ENCODE measurements at places on chromosomes 12 and 14.
A peak's percentile ranks its signal among the peaks of the same experiment; 100 is the strongest.

GRCh38 chr14:21081521-21082142, 11.5 kb downstream of the ARHGEF40 start:
- DNase-seq = no peak

- no peak for DNase-seq
Observed at GRCh38 chr12:132222096-132222807, 78.0 kb downstream of the NOC4L start.

- DNase-seq = peak; percentile 85
Observed at GRCh38 chr12:121240484-121241101, 30.7 kb downstream of the P2RX4 start.

GRCh38 chr14:51638071-51638944, 13.4 kb upstream of the FRMD6 start:
- DNase-seq = no peak

DNA sequence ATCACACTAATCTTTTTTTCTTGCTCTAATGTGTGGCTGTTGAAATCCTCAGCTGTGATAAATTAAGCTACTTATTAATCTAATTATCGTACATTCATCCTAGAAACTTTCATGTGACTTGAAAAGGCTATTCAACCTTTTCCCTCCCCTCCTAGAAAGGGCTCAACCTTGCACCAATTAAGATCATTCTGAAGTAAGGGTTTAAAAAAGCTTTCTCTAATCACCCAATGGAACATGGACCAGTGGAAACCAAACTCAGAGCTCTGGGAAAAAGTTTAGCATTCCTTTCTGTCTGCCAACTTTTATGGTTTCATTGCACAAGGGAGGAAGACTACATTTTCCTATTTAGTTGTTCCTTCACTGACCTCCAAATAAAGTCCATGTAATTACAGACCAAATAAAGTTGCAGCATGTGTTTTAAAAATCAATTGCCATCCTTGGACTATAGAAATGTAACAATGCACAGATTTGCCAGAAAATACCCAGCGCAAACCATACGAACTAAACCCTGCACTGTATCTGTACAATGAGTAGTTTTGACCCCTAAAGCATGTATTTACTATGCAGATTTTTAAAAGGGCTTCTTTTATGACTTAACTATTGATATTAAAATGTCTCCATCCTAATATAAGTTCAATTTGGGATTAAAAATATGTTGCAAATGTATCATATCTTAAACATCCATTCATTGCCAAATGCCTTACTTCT, 142.6 kb upstream of the OTX2 start:
- no peak for DNase-seq

DNA sequence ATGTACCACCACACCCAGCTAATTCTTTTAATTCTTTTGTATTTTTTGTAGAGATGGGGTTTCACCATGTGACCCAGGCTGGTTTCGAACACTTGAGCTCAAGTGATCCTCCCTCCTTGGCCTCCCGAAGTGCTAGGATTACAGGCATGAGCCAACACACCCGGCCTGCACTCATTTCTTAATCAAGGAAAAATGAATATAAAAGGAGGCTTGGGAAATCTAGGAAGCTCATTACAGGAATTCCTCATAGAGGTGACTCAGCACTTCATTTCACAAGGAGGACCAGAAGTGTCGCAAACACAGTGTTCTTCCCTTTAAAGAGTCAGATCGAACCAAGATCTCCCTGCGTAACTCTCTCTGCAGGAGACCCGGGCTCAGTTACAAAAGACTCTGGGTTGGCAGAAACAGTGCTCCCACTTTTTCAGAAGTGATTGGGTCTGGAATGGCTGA, 30.3 kb downstream of the NFKBIA start:
- no peak for DNase-seq

DNA sequence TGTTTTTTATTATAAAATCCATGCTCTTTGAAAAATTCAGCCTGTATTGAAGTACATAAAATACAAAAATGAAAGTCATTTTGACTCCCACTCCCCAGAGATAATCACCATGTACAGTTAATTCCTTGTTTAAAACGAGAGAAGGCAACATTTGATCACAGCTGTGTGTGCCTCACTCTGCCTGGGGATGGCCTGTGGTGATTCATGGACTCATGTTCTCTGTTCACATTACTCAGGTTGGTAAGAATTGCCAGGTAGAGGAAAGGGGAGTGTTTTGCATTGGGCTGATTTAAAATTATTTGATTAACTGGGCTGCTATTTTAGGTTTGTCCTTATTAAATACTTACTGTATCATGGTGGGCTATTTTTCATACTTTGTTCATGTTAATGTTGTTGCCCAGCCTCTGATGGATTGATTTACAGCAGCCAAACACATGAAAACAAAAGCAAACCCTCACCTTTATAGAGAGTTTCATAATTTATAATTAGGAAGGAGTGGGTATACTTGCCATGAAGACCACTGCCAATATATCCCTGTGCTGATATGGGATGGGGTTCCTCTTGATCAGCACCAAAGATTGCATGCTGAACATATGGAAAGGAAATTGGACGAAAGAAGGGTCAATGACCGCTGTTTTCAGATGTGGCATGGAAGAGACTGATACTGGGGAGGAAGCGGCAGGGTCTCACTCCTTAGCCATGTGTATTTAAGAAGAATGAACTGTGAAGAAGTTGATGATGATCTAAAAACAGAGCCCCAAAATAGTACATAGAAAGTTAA, 3.0 kb downstream of the ZBTB1 start:
- no peak for DNase-seq

DNA sequence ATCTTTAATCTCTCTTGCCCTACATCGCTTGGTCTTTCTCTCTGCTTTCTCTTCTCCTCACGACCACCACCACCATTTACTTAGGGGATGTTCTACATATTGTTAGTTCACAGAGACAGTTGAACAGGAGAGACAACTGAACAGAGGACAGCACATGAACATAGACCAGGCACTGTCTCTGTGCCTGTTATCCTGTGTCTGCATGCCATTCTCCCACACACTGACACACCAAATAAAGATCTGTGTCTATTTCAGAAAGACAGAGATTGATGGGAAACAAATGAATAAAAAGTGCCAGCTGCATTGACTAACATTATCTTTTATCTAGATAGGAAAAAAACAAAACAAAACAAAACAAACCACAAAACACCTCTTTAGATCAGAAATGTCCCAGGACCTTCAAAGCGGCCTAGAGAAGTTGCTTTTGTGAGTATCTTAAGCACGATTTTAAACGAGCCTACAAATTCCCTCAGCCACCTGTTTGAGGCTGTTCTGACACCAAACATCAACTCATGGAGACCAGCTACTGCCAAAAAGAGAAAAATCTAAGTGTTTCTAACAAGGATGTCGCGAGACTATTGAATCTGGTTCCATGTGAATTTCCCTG, 77.6 kb upstream of the PARP11 start:
- no peak for DNase-seq

GRCh38 chr12:9404469-9405260, 196.5 kb upstream of the PZP start:
- DNase-seq = no peak

GRCh38 chr14:68040633-68041369, 221.2 kb downstream of the RAD51B start:
- no peak for DNase-seq

DNA sequence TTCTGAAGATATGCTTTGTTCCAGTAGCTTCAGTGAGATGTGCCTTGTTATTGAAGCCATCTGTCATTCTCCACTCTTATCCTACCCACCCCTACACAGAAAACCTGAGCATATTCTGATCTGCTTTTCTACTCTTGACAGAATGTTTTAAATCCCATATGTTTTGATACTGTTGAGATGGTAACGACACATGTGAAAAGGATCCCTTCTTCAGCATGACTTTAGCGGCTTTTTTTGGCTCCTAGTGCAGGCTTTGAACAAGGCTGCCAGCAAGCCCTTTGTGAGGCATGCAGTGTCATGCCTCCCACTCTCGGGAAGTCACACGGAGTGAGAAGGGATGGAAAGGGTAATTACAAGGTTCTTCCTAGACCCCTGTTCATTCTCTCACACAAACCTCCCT, 228.8 kb upstream of the RGS6 start:
- DNase-seq = no peak

GRCh38 chr12:83850531-83850930, 1062.1 kb downstream of the SLC6A15 start:
- DNase-seq = no peak

- no peak for DNase-seq
Observed at GRCh38 chr14:63672417-63673180, 30.9 kb upstream of the WDR89 start.

- DNase-seq = no peak
Observed at GRCh38 chr14:75626863-75627262, 33.8 kb downstream of the ERG28 start.

- no peak for DNase-seq
Observed at GRCh38 chr14:103028161-103028767, 29.1 kb downstream of the CDC42BPB start.

DNA sequence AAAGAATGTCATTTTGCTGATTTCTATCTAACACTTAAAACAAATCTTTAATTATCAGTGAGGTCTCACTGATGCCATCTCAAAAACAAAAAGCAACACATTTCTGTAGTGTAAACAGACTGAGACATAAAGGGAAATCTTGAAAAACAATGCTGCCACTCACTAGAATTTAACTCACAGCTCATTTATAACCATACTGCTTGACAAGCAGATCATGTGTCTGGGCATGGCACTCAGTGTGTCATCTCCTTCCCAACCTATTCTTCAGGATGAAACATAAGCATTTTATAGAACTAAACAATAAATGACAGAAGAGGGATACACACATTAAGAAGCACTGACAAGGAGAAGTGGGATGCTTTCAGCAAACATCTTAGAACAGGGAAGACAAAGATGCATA, 22.4 kb downstream of the ATF7 start:
- DNase-seq = no peak

DNA sequence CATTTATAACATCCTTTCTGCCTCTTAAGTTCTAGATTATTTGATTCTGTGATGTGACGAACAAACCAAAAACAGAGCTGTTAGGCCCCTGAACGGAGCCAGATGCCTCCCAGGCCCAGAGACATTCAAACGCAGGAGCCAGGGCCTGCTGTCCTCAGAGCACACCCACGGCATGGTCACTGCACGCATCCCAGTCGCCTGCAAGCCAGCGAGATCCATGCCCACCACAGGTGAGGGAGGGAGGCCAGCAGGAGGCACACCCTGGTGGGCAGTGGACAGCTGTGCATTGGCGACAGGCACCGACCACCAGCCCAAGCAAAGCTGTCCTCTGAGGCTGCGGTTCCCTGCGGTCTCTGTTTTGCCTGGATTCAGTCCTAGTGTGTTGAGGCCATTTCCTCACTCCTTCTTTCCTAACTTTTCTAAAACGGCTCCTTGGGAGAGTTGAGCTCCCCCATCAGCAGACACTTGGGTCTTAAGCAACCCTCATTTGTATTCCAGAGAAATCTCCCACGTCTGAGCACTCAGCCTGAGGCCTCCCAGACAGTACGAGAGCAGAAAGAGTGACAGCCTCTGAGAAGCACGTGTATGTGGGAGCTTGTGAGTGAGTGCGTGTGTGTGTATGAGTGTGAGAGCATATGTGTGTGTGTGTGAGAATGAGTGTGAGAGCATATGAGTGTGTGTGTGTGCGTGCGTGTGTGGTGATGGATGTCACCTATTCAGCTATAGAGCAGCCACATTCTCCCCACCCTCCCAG, 81.2 kb downstream of the CHGA start:
- DNase-seq = no peak

DNA sequence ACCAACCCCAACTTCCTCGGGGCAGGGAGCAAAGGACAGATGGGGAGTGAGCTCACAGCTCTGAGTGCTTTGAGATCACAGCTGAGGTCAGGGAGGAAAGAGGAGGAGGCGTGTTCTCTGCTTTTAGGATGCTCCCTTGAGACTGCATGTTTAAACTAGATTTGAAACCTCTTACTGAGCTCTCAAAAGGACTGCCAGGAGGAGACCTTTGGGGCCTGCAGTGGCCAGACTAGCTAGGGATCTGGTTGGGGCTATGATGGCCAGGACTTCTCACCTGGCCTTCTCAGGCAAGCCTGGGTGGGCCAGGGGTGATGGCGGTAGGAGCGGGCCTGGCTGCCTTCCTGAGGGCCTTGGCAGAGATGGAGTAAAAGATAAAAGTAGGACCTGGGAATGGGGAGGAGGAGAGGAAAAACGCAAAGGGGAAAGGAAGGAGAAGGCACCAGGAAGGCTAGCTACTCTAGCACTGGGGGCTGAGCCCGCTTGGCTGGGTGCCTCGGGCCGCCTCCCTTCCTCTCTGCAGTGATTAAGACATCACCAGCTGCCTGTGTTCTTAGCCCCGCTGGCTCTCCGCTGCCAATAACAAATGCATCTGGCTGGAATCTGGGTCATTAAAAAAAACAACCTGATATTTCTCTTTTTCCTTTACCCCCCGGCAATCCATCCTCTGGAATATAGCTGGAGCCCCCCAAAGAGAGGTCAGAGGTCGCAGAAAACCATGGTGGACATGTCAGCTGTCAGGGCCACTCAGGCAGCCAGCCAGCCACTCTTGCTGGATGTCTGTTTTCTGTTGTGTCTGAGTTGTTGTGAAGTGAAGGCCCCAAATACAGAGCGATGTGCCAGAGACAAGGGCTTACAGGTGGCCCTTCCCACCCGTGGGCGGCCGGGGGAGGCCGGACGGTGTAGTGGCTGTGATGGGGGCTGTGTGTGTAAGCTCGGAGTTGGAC, 141.3 kb downstream of the TSPAN9 start:
- no peak for DNase-seq

DNA sequence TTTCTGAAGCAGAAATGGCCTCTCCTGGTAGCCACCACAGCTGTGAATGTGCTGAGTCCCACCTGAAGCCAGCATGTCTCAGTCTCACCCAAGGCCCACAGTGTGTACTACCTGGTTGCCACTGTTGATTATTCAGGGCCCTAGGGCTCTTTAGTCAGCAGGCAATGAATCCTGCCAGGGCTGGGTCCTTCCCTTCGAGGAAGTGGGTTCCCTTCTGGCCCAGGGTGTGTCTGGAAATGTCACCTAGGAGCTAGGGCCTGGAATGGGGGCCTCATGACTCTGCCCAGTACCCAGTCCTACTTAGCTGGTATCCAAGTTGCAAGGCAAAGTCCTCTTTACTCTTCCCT, 207.4 kb downstream of the SYNE2 start:
- DNase-seq = no peak

DNA sequence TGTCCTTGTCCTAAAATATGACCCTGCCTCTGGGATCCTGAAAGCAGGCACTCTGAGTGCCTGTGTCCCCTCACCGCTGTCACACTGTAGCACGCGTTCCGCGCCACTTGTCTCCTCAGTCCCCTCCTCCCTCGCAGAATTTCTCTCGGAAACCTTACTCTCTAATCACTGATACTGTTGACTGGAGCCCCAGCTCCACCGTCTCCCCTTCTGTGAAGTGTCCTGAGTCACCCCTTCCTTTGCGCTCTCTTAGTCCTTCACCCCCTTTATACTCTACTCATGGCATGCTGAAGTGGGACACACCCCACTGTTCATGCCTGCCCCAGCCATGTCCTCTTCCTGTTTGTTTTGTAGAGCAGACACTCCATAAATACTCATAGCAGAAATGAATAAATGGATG, 104.7 kb downstream of the ZNF664 start:
- DNase-seq = no peak

GRCh38 chr14:70237710-70238109, 49.0 kb upstream of the SLC8A3 start:
- DNase-seq = no peak

DNA sequence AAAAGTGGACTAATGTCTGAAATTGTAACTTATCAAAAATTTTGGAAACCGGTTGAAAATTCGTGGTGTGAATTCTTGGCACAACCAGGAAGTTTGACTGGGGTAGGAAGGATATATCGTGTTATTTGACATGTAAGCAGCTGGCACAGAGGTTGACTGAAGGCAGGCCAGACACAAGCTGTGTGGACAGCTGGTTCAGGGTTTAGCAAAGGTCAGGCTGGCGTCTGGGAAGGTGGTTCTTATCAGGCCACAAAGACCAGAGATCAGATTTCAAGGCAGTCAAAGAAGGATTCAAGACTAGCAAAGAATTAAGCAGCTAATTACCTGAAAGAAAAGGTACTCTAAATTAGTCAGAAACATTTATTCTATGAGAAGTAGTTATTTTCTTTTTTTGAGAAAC, 450.2 kb upstream of the MDGA2 start:
- DNase-seq = no peak

All from activated CD8-positive, alpha-beta memory T cell treated with anti-CD3 and anti-CD28 coated beads, Interleukin-2, amount 50 U/mL, for 48 hours (primary cell).